Caco-2 (cell line): ENCODE measurements at places on chromosomes 6 and 20.

GRCh38 chr20:49099011-49099410, 52.9 kb downstream of the CSE1L start:
- DNase-seq = no peak

DNA sequence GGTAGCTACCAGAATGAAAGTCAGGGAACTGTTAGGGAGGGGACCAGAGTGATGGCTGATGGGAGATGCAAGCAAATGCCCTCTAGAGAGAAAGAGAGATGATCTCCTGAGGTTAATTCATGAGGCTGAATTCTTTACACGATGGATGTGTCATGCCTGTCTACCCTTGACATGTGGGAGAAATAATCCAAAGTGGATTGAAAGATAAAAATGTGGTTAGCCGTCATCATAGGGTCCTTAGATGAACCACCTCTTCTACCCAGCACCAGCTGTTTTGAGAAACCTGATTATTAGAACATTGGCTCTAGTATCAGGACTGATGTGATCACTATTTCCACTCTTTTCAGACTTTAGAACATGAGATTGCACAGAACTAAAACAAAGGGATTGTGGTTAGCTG, 53.6 kb downstream of the SOBP start:
- DNase-seq = no peak

GRCh38 chr20:9053108-9053507, 15.8 kb upstream of the PLCB4 start:
- DNase-seq = no peak

DNA sequence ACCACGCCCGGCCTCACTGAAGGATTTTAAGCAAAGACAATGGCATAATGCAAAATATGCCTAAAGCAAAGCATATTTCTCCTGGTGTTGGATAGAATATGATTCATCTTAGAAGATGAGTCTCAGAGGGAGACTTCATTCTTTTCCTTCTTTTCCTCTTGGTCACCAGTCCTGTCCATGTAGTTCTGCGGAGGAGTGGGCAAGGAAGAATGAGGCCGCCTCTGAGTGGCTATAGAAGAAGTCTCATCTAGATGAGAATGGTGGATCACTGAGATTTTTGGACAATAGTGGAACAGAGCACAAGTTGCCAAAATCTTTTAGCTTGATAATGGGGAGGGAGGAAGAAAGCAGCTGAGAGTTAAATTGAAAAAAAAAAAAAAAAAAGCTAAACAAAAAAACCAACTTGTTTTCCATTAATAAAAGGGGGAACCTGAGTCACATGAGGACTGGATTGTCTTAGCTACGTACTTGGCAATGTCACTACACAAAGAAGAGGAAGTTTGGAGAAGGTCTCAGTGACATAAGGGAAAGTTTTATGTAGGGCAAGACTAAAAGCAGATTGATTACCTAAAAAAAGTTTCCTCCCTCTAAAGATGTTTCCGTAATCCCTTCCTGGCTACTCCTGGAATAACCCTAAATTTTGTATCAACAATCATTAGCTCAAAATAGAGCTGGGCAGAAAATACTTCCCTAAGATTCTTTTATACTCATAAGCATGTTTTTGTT, 6.0 kb downstream of the CD83 start:
- no peak for DNase-seq

DNA sequence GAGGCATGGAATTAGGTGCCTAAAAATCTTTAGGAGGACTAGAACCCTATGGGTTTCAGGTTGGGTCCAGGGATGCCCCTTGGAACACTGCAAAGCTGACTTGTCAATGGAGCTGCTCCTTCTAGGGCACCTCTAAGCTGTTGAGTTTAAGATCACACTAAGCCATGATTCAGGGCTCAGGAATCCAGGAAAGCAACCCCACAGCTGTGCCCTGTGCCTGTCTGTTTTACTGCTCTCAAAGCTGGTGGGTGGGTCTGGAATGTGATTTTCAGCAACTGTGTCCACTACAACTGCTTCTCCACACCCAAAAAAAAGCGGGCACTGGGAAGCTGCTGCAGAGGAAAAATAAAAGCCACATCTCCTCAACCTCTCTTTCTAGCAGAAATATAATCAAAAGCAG, 310.4 kb upstream of the MOCS1 start:
- no peak for DNase-seq

- DNase-seq = no peak
Measured at GRCh38 chr6:14664112-14664601, 546.6 kb downstream of the CD83 start.
